Neural crest cell (in vitro differentiated cells): ENCODE measurements at places on chromosomes 2 and 18. TPM values are rescaled to one million over a fixed set of nuclear protein-coding genes. Genes with fewer than 3 reads are reported as not detected.

Gene PRADC1
- 11.4 and 11.7 TPM in 2 replicates for total RNA-seq

GRCh38 chr2:239461291-239462190 lies 60.7 kb upstream of the HDAC4 start:
- DNase-seq: no peak
- H3K4me3 ChIP-seq: no peak overlapping the region
- H3K27me3 ChIP-seq: no peaks in the 10 kb centered on the region
- H3K36me3 ChIP-seq: no peaks in the 10 kb centered on the region
- peak overlapping the region; percentile 50 for H3K27ac ChIP-seq

GRCh38 chr18:79549638-79550000 lies 130.0 kb upstream of the CTDP1 start:
- no peak overlapping the region for H3K27ac ChIP-seq
- DNase-seq: no peak
- no peaks in the 10 kb centered on the region for H3K36me3 ChIP-seq
- peaks cover 7% of the 10 kb centered on the region for H3K4me1 ChIP-seq

GRCh38 chr18:79733986-79734770 lies 54.6 kb downstream of the CTDP1 start:
- no peak overlapping the region for H3K27ac ChIP-seq
- DNase-seq: no peak
- no peaks in the 10 kb centered on the region for H3K4me1 ChIP-seq
